Upper lobe of right lung (tissue), 1 donor: ENCODE measurements at places on chromosomes 5 and 9.

DNA sequence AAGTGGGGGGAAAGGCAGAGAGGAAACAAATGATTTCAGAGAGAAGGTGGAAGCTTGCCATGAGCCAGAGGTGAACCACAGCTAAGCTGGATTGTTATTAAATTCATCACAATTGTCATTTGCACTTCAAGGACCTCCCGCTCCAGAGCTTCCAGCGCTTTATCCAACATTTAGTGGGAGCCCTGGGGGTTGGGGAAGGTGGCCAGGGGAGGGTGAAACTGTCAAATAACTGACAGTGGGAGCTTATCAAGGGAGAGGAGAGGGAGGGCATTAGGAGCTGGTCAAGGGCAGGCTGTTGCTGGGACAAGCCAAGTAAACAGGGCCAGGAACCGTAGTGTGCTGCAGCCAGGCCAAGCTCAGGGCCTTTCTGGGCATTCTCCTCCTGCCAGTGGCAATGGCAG, 71.5 kb downstream of the SIL1 start:
- DNase-seq = no peak

- DNase-seq = no peak
Measured at GRCh38 chr5:131482617-131483016, 152.4 kb downstream of the RAPGEF6 start.

DNA sequence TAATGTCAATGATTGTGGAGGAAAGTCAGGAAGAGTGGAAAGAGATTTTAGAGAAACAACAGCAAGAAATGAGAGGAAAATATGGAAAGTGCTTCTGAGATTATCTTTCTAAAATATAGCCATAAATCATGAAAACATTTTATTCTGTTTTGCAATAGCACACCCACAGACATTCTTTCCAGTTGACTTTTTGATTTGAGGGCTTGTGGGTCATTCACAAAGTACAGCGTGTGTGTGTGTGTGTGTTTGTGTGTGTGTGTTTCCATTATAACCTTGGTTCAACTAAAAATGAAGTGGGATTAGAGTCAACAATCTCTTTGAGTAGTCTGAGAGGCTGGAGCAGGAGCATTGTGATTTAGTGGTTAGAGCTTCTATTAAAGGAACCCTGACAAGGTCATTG, 116.6 kb upstream of the GAS1 start:
- DNase-seq = no peak

GRCh38 chr5:79495311-79495710, 18.6 kb downstream of the HOMER1 start:
- no peak for DNase-seq

GRCh38 chr9:121670431-121670830, 19.0 kb downstream of the DAB2IP start:
- no peak for DNase-seq

DNA sequence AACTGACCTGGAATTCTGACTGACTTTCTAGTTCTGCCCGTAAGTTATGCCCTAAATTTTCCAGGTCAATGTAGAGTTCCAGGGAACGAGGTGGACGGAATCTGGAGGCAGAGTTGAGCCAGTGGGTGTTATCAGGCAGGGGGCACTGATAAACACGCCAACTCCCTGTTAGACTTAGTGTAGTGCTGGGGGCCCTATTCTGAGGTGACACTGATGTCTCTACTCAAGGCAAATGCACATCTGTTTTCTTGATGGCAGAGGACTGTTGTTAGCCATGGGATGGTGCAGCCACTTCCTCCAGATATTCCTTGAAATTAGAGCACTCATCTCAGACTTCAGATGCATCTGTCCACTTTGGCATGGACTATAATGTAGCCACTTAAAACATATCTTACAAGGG, 83.5 kb downstream of the C9orf152 start:
- DNase-seq = no peak

DNA sequence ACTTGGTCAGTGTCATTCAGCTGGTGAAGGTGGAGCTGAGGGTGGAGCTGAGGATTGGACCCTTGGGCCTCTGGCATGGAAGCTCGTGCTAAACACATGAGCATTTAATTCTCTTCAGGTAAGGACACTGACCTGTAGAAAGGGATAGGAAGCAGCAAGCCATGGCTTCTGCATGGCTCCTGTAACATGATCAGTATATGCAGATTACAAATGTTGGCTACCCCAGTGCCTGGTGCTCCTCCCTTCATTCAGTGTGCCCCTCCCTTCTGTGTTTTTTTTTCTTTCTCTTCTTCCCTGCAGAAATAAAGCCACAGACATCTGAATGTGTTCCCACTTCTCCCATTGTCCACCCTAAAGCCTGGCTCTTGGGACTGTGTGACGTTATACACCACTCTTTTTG, 52.9 kb downstream of the ARHGAP26 start:
- DNase-seq = no peak

GRCh38 chr5:52441768-52442167, 345.9 kb upstream of the ITGA1 start:
- DNase-seq = no peak

GRCh38 chr9:21402386-21403251, 6.3 kb upstream of the IFNA8 start:
- no peak for DNase-seq
